Smooth muscle cell of bladder (primary cell): ENCODE measurements at places on chromosomes 6 and 20. TPM values are rescaled to one million over a fixed set of nuclear protein-coding genes. Genes with fewer than 3 reads are reported as not detected.

The MUCL3 gene
- total RNA-seq, result not detected in 2 replicates

The FAM83C gene
- total RNA-seq, result not detected in 2 replicates

The SAPCD1 gene
- 0.28 TPM in 2 replicates for total RNA-seq

The IL17F gene
- total RNA-seq, result not detected in 2 replicates

The SLC24A3 gene
- 1.6 and 2.4 TPM in 2 replicates for total RNA-seq

The FAM162B gene
- 1.4 and 1.8 TPM in 2 replicates for total RNA-seq

The SLA2 gene
- not detected in 2 replicates for total RNA-seq

The SDCBP2 gene
- total RNA-seq, result 1.3 and 1.4 TPM in 2 replicates

The GID8 gene
- 29.7 and 44.3 TPM in 2 replicates for total RNA-seq

The CPNE5 gene
- 0.55 TPM in 1 of 2 replicates, not detected in the other for total RNA-seq

The DDRGK1 gene
- total RNA-seq, result 35.7 and 45.4 TPM in 2 replicates

The PREX1 gene
- total RNA-seq, result 8.1 and 13.1 TPM in 2 replicates

The BEND3 gene
- total RNA-seq, result 0.71 and 1.7 TPM in 2 replicates

The HCRTR2 gene
- total RNA-seq, result not detected in 2 replicates

The EGFL8 gene
- 0.57 and 1.2 TPM in 2 replicates for total RNA-seq

The NRN1 gene
- 0.28 TPM in 1 of 2 replicates, not detected in the other for total RNA-seq

The SPTLC3 gene
- 2.8 and 6.5 TPM in 2 replicates for total RNA-seq

The IL17A gene
- total RNA-seq, result not detected in 2 replicates

The GCNT2 gene
- under 0.01 TPM in 1 of 2 replicates, not detected in the other for total RNA-seq

The TFAP2C gene
- total RNA-seq, result under 0.01 TPM in 1 of 2 replicates, not detected in the other

The EPB41L2 gene
- total RNA-seq, result 63.8 and 68.7 TPM in 2 replicates

The CTCFL gene
- not detected in 2 replicates for total RNA-seq

The KDM1B gene
- total RNA-seq, result 9.2 and 11.9 TPM in 2 replicates

The ZNF391 gene
- 0.85 and 0.92 TPM in 2 replicates for total RNA-seq

The TNXB gene
- total RNA-seq, result 91.2 and 144 TPM in 2 replicates

The HLA-DQB2 gene
- total RNA-seq, result not detected in 2 replicates

The LY6G6D gene
- total RNA-seq, result not detected in 2 replicates

The TAGAP gene
- not detected in 2 replicates for total RNA-seq

The PRICKLE4 gene
- total RNA-seq, result not detected in 2 replicates

The AK9 gene
- total RNA-seq, result 1.6 and 3.1 TPM in 2 replicates

The COL12A1 gene
- 686 and 786 TPM in 2 replicates for total RNA-seq

The ABRACL gene
- total RNA-seq, result 27.9 and 36.8 TPM in 2 replicates

The SLC22A3 gene
- total RNA-seq, result 0.43 and 3.0 TPM in 2 replicates

The CDH26 gene
- 0.14 and 0.18 TPM in 2 replicates for total RNA-seq
